Activated CD8-positive, alpha-beta memory T cell treated with anti-CD3 and anti-CD28 coated beads for 48 hours (primary cell): ENCODE measurements at places on chromosomes 4 and X.

- DNase-seq: no peak
Measured at GRCh38 chr4:64784125-64784524, 374.9 kb upstream of the TECRL start.

- DNase-seq: no peak
Measured at GRCh38 chrX:57565198-57565597, 26.6 kb upstream of the ZXDB start.

DNA sequence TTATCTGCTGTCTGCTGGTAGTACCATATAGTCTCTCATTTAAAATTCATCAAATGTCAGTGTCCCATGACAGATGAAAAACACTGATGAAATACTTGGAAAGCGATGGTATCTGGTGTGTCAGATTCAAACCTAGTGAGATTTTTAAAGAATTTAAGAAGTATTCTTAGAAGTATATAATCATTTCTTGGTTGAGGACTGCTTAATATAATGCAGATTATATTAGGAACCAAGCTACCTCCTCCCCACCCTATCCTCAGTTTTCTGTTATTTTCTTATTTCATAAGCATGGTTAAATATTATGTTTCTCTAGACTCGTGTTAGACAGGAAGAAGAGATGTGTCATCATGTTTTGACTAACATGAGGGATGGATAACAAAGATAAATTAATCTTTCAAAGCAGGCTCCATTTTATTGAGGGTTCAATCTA lies 118.5 kb downstream of the GLUD2 start:
- no peak for DNase-seq

DNA sequence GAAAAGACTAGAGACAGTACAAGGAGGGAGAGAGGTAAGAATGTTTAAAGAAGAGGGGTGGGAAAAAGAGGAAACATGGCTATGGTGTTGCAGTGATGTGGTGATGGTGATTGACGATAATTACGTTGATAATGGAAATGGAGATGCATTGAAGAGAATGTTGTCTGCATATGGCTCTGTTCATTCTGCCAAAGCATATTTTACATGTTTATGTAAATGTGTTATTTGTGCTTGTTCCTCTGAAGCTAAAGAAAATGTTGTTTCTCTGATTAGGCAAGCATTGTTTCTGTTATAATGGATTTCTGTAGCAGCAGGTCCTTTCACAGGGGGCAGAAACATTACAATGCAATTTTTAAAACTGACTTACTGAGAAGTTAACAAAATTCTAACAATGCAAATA lies 958.8 kb downstream of the CCSER1 start:
- DNase-seq: no peak

GRCh38 chrX:65241059-65241721 lies 264.9 kb upstream of the ZC4H2 start:
- no peak for DNase-seq

GRCh38 chrX:83508006-83508405 lies at the start of gene POU3F4:
POU3F4 (plus strand) TSS chrX:83508290; CDS start chrX:83508325, 35 bp downstream.
- no peak for DNase-seq

GRCh38 chr4:113587640-113588275 lies 173.8 kb downstream of the CAMK2D start:
- no peak for DNase-seq

- DNase-seq: no peak
Measured at GRCh38 chrX:148309413-148309812, 191.0 kb upstream of the AFF2 start.

GRCh38 chr4:147094238-147094637 lies 148.6 kb upstream of the TTC29 start:
- DNase-seq: no peak

DNA sequence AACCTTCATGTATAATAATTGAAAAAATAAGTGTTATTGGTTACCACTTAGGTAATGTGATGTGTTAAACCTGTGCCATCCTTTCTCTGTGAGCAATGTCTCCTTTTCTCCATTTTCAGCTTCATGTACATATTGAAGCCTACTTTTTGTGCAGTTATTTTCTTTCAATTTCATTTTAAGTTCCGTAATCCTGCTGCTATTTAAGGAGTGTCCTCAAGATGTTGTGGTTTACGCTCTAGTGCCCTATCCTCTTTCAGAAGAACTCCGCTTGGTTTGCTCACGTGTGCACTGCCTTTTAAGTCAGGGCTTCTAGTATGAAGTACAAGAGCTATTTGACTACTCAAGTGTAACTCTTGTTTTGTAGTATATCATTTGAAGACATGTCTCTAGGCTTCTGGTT lies 2253.2 kb upstream of the TENM3 start:
- no peak for DNase-seq

DNA sequence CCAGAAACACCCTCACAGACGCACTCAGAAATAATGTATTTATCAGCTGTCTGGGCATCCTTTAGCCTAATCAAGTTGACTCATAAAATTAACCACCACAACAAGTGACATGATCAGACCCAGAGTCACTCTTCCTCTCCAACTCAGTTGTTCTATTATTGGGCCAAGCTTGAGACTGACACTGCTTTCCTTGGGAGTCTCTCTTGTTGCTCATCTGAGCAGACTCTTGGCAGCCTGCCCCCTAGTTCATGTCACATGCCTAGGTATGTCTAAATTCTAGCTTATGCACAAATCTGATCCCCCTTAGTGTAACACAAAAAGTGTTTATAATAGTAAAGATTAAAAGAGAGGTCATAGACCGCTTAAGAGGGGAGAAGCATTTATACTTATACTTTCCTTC lies 72.6 kb upstream of the ADAMTS3 start:
- DNase-seq: no peak

GRCh38 chrX:136823175-136823574 lies 42.4 kb upstream of the ARHGEF6 start:
- no peak for DNase-seq

GRCh38 chr4:15674926-15675325 lies 6.7 kb upstream of the FAM200B start:
- no peak for DNase-seq

DNA sequence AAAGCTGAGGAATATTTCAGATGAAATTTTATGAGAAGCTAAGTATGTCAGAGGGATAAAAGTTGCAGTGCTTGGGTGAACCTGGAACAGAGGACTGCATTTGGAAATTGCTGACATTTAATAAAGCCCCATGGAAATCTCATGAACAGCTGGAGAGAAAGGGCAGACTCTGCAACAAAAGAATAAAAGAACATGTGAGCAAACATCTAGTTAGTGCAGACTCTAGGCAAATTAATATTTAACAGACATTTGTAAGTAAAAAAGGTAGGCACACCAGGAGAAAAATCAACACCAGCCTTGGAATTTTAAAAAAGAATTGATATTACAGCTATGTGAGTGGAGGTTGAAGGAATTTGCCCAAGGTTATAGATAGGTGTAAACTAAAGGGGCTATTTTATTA lies 114.6 kb upstream of the PUDP start:
- no peak for DNase-seq

DNA sequence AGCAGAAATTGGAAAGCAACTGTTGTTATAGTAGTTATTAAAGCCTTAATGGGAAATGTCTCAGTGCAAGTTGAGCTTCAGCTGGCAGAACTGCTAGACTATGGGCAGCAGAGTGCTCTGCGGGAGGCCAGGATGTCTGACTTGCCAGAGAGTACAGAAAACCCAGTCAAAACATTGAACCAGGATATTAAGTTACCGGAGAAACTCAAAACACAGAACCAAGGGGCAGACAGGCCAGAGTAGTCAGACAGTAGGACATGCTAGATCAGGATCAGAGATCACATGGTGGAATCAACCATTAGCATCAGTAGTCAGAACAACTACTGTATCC lies 72.9 kb upstream of the TNIP3 start:
- no peak for DNase-seq

DNA sequence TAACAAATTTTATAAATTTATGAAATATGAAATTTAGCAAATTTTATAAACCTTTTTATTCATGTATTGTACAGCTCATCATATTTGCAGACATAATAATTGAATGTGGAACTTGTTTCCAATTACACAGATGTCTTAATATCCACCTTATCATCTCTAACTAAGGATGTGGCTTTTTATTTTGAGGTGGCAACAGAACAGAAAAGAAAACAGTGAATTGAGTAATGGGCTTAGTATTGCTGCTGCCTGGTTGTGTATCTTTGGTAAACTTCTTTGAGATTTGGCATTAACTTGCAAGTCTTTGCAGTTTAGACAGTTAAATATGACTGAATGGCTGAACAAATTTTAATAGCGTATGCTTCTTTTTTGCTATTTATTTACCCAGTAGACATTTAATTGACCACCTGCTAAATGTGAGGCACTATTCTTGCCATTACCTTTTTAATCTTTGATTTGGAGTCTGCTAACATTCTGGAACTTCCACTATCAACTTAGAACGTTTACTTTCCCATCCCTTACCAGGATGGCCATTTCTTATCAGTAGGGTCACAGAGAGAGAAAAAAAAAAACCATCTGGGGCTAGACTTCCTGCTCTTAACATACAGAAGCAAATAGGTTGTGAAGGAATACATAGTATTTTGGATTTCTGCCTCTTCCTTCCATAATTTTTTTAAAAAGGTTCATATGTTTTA lies 44.8 kb downstream of the CLCN3 start:
- DNase-seq: no peak

DNA sequence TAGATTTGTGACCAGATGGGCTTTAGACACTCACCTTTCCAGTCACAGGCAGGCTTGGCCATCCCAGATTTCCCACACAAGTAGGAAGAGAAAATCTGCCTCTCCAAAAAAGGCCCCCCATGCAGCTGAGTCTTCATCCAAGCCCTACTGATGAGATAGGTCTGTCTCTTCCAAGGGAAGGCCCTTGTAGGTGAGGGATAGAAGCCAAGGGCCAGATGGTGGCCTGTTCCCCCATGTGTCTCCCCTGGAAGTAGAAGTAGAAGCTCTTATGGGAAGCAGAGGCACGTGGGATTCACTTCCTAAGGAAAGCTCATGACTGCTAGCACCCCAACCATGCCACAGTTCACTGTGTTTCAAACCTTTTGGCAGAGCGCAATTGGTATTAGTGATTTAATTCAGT lies 81.5 kb downstream of the REPS2 start:
- DNase-seq: no peak

GRCh38 chr4:8841678-8842268 lies 29.9 kb downstream of the HMX1 start:
- DNase-seq: no peak

- no peak for DNase-seq
Measured at GRCh38 chr4:96681218-96681617, 841.3 kb downstream of the PDHA2 start.

- DNase-seq: no peak
Measured at GRCh38 chr4:23237771-23238170, 545.0 kb downstream of the GBA3 start.

DNA sequence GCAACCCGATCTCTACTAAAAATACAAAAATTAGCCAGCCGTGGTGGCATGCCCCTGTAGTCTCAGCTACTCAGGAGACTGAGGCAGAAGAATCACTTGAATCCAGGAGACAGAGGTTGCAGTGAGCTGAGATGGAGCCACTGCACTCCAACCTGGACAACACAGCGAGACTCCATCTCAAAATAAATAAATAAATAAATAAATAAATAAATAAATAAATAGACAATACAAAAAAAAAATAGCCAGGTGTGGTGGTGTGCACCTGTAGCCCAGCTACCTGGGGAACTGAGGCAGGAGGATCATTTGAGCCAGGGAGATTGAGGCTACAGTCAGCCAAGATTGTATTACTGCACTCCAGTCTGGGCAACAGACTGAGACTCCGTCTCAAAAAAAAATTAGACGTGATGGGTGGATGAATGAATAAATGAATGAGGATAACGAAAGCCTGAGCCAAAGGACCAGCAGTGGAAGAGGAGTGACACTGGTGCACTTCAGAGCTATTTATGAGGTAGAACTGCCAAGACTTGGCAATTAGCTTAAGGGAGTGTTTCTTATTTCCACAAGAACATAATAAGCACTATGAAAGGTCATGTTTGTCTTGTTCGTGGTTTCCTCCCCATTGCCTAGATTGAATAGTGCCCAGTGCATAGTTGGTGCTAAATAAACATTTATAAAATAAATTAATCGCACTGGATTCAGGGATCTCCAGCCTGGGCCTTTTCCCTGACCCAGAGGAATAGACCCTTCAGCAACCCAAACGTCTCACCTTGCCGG lies 232.2 kb downstream of the IDS start:
- no peak for DNase-seq

GRCh38 chr4:152283801-152284470 lies 252.0 kb downstream of the FBXW7 start:
- DNase-seq: no peak

DNA sequence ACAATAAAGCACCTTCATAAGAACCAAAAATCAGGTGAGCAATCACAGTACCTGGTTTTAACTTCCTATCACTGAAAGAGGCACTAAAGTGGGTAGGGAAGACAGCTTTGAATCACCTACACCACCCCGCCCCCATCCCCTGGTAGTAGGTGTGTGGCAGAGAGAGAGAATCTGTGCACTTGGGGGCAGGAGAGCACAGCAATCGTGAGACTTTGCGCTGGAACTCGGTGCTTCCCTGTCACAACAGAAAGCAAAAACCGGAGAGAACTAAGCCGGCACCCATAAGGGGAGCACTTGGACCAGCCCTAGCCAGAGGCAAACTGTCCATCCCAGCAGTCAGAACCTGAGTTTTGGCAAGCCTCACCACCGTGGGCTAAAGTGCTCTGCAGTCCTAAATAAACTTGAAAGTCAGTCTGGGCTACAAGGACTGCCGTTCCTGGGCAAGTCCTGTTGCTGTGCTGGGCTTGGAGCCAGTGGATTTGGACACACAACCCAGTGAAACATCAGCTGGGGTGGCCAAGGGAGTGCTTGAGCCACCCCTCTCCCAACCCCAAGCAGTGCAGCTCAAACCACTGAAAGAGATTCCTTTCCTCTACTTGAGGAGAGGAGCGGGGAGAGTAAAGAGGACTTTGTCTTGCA lies 32.1 kb downstream of the NDUFB11 start:
- DNase-seq: no peak

GRCh38 chr4:54683616-54684346 lies 26.0 kb downstream of the KIT start:
- DNase-seq: no peak

GRCh38 chrX:154412468-154412867 lies 1.1 kb downstream of the TAFAZZIN start:
- DNase-seq: no peak

- DNase-seq: no peak
Measured at GRCh38 chr4:100690812-100691211, 173.0 kb upstream of the EMCN start.

DNA sequence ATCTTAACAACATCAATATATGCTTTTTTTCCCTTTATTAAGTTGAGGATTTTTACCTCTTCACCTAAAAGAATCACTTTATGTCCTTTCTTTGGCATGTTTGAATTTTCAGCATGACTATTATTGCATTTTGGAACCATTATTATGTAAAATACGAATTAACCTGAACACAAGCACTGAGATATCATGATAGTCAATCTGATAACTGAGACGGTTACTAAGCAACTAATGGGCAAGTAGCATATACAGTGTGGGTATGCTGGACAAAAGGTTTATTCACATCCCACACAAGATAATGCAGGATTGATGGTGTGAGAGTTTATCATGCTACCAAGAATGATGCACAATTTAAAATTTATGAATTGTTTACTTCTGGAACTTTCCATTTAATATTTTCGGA lies 24.6 kb upstream of the GLRA3 start:
- no peak for DNase-seq

- DNase-seq: no peak
Measured at GRCh38 chr4:8024073-8024786, 84.6 kb upstream of the AFAP1 start.

- no peak for DNase-seq
Measured at GRCh38 chr4:152896811-152897210, 39.3 kb upstream of the FHDC1 start.

- no peak for DNase-seq
Measured at GRCh38 chr4:6963139-6963611, 53.5 kb downstream of the TBC1D14 start.
